ENCODE measurements at places on chromosomes 2 and 18. TPM values are rescaled to one million over a fixed set of nuclear protein-coding genes. Genes with fewer than 3 reads are reported as not detected.
A peak's percentile ranks its signal among the peaks of the same experiment; 100 is the strongest.

- peak; percentile 86 for DNase-seq
These were observed 81.5 kb downstream of the NRP2 start for GRCh38 chr2:205763708-205764211.

PRKAG3 gene
- total RNA-seq: not detected

DNA sequence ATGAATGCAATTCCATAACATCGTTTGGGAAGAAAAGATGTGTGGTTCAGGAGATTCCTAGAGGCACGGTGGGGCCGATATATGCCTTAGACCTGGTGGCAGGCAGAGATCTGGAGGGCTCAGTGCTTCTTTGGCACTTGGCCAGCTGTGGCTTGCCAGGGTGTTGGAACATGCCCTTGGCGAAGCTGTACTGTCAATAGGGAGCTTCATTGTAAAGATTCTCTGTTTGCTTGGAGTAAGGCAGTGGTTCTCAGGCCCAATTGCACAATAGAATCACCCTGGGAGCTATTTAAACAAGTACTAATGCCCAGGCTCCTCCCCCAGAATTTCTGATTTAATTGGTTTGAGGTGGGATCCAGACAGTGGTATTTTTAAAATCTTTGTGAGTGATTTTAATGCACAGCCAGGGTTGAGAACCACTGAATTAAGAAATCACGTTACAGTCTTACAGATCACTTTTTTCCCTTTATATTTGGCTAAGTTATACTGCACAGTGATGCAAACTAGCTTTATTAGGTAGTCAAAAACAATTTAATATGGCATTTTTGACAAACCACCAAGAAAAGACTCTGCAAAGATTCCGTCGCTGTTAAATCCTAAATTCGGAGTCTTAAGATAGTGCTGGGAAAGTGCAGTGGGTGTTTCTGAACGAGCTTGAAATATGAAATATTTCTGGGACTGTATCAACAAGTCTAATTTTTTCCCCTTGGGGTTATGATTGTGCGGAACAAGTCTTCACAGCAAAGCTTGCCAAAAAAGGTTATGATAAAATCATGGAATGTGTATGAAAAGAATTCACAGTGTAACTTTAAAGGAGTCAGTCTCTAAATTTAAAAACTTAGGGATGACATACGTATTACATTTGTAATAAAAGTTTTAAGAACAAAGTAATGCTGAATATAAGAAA lies 78.0 kb downstream of the CRIM1 start:
- peak; percentile 87 for DNase-seq

DNA sequence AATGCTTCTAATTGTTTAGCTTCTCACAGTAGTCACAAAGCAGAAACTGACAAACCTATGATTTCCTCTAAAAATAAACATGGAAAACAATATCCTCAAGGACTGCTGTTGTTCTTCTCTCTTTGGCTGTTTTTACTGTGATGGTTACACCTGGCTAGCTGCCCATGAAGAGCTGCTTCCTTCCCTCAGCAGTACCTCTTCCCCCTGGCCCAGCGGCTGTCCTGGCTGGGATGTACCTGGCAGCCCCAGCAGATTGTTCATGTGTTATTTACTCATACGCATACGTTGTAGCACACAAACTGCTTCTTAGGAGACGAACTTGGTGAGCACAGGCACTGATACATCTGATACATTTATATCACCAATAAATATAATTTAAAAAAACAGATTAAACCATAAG lies 27.4 kb downstream of the NEMP2 start:
- DNase-seq: no peak

SLC16A14 gene
- 2.4 TPM for total RNA-seq

- DNase-seq: peak; percentile 57
These were observed 31.2 kb upstream of the CDKL4 start for GRCh38 chr2:39275016-39275415.

Data from bronchial epithelial cell (primary cell).